ENCODE measurements at places on chromosomes 5 and 9.

GRCh38 chr9:14352503-14352902 lies 38.6 kb upstream of the NFIB start:
- no peaks in the 10 kb centered on the region for H3K36me3 ChIP-seq
- no peak overlapping the region for H3K27ac ChIP-seq
- H3K4me3 ChIP-seq: no peak overlapping the region
- no peak for DNase-seq
- peaks cover 9% of the 10 kb centered on the region for H3K4me1 ChIP-seq

DNA sequence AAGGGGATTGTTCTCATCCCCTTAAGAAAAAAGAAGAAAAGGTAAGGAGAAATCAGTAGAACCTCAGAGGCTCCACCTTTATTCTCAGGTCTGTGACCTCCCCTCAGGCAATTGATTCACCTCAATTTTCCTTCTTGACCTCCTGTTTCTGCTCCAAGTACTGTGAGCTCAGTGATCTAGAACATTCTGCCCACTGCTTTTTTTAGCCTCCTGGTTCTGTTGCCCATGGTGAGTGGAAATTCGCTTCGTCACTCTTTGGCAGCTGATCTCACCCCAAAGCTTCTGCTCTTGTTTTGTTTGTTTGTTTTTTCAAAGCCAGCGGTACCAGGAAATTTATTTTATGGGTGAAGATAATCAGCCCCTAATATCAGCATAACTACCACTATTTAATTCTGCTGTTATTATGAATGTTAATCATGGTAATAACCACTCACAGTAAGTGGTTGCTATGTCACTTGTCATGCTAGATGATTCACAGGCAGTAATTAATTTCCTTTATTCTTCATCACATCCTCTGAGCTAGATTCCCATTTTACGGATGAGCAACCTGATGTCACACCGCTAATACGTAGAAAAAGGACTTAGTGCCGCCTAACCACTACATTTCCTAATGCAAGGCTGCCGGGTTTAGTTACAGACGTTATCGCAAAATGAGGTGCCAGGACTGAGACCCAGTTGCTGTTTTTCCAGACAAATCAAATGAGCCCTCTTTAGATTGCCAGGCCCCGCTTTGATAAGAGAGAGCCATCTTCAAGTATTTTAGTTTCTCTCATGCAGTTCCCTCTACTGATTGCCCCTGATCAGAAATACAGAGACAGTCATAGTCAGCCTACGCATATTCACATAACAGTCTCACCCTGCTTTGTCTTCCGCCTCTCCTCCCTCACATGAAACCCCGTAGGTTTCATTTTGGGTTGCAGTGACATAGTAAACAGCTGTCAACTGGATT lies 78.2 kb downstream of the CYFIP2 start:
- no peak overlapping the region for H3K27ac ChIP-seq
- no peak overlapping the region for H3K4me3 ChIP-seq

GRCh38 chr5:179780362-179780761 lies 13.4 kb upstream of the LTC4S start:
- H3K27ac ChIP-seq: no peak overlapping the region
- no peak overlapping the region for H3K4me3 ChIP-seq
- peaks cover 11% of the 10 kb centered on the region for H3K4me1 ChIP-seq
- DNase-seq: no peak

GRCh38 chr5:1325870-1326531 lies 18.9 kb downstream of the CLPTM1L start:
- no peak for DNase-seq
- H3K27ac ChIP-seq: no peak overlapping the region
- H3K4me3 ChIP-seq: peak overlapping the region; percentile 26
- H3K36me3 ChIP-seq: peaks cover 65% of the 10 kb centered on the region
- H3K27me3 ChIP-seq: no peaks in the 10 kb centered on the region
- H3K4me1 ChIP-seq: no peaks in the 10 kb centered on the region

DNA sequence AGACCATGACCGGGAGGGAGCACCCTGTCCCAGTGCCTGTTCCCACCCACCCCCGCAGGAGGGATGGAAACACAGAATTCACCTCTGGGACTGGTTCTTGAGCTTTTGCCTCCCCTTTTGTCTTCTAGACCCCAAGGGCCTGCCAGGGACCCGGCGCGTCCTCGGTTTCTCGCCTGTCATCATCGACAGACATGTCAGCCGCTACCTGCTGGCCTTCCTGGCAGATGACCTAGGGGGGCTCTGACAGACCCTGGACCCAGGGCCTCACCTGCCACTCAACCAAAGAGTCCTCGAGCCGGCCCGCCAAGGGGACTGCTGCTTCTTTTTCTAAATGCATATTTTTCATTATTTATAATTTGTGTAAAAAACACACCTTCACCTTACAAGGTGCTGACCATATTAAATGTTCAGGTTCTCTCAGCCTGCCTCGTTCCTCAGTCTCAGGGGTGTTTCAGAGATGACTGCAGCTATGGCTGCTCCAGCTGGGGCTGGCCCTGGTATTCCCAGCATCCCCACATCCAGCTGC lies 16.9 kb downstream of the CARD19 start:
- H3K27me3 ChIP-seq: no peaks in the 10 kb centered on the region
- H3K27ac ChIP-seq: no peak overlapping the region

- H3K4me3 ChIP-seq: peak overlapping the region; percentile 63
- no peaks in the 10 kb centered on the region for H3K36me3 ChIP-seq
- no peaks in the 10 kb centered on the region for H3K27me3 ChIP-seq
- DNase-seq: no peak
- H3K4me1 ChIP-seq: no peaks in the 10 kb centered on the region
These were observed 397.6 kb upstream of the IRX4 start for GRCh38 chr5:2280318-2280717.

DNA sequence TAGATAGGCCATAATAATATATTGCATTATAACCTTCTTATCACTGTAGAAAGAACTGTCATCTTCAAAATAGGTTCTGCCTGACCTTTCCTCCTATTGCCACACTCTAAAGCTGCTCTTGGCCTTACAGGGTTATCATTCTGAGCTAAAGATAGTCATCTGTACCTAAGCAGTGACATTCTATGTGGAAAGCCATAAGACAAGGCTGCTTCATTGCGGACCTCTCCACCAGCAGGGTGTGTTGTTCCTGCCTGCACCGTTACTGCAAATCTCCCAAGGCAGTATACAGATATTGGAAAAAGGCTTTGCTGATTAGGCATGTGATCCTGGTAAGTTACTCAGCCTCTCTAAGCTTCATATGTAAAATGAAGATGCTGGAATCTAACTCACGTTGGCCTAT lies 8.1 kb downstream of the ZNF622 start:
- H3K27ac ChIP-seq: no peak overlapping the region
- H3K4me1 ChIP-seq: peaks cover 2% of the 10 kb centered on the region
- DNase-seq: peak; percentile 17
- H3K4me3 ChIP-seq: no peak overlapping the region
- H3K36me3 ChIP-seq: peaks cover 27% of the 10 kb centered on the region

GRCh38 chr5:33260098-33260497 lies 180.7 kb upstream of the TARS1 start:
- no peaks in the 10 kb centered on the region for H3K36me3 ChIP-seq
- no peaks in the 10 kb centered on the region for H3K4me1 ChIP-seq
- DNase-seq: no peak
- no peaks in the 10 kb centered on the region for H3K27me3 ChIP-seq

DNA sequence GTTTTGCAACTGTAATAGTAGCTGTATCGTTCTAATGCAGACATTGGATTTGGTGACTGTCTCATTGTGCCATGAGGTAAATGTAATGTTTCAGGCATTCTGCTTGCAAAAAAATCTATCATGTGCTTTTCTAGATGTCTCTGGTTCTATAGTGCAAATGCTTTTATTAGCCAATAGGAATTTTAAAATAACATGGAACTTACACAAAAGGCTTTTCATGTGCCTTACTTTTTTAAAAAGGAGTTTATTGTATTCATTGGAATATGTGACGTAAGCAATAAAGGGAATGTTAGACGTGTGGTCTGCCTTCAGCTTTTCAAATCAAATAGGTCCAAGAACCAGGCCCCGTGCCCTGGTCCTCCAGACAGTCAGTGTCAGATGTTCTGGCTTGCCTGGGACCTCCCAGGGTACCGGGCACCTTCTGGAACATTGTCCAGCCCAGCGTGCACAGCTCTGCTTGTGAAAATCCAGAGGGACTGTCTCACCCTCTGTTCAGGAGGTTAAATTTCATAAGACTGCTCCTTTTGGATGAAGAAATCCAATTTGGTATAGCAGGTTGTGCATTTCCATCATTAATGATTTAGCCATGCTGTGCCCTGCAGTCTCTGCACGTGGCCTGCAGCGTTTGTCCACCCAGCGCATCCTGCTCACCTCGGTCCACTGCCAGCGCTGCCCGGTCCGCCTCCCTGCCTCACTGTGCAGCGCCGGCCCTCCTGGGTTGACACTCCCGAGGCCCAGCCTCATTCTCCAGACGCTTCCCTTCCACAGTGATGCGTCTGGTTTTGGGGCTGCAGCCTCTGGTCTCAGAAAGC lies 6.6 kb upstream of the AHRR start:
- DNase-seq: no peak
- H3K27me3 ChIP-seq: peaks cover 8% of the 10 kb centered on the region
- H3K27ac ChIP-seq: no peak overlapping the region
- peaks cover 3% of the 10 kb centered on the region for H3K4me1 ChIP-seq
- peaks cover 43% of the 10 kb centered on the region for H3K36me3 ChIP-seq

DNA sequence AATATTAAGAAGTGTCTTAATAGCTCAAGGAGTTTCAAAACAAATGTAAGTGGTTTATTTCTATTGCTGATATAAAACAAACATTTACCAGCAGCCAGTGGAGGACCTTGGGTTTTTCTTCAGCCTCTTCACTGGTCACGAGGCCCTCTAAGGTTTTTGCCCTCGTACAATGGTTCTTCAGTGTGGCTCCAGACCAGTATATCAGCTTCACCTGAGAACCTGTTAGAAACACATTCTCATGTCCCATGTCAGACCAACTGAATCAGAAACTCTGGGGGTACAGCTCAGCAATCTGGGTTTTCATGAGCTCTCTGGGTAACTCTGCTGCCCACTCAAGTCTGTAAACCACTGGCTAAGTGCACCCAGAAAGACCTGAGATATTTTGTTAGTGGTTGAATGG lies 12.9 kb downstream of the WWC1 start:
- no peak overlapping the region for H3K27ac ChIP-seq
- H3K4me1 ChIP-seq: peaks cover 14% of the 10 kb centered on the region
- no peak overlapping the region for H3K4me3 ChIP-seq
- no peaks in the 10 kb centered on the region for H3K27me3 ChIP-seq

- no peaks in the 10 kb centered on the region for H3K27me3 ChIP-seq
- H3K4me3 ChIP-seq: no peak overlapping the region
- no peaks in the 10 kb centered on the region for H3K4me1 ChIP-seq
- no peaks in the 10 kb centered on the region for H3K36me3 ChIP-seq
- H3K27ac ChIP-seq: no peak overlapping the region
- DNase-seq: no peak
These were observed 41.7 kb downstream of the ITGA2 start for GRCh38 chr5:53030893-53031292.

DNA sequence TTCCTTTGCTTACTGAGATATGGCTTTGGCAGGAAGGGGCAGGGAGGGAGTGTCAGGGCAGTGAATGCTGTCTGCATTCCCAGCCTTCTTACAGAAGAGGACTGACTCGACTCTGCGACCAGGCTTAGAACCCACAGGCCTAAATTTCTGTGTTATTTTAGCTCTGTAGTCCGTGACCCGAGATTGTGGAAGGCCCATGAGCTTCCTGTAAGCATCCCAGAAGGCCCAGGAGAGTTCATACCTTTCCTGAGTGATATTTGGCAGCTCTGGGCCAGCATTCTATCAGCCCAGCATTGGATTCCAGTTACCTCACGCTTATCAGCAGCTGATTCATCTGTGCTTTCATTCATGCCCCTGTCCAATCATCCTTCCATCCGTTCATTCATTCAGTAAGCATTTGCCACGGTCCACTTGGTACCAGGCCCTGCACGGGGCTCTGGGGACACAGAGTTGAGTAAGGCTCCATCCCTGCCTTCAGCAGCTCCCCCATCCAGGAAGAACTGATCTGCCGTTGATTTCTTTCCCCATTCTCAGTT lies 28.2 kb upstream of the RPL26L1 start:
- H3K4me3 ChIP-seq: no peak overlapping the region
- no peaks in the 10 kb centered on the region for H3K27me3 ChIP-seq
- H3K36me3 ChIP-seq: peaks cover 20% of the 10 kb centered on the region
- H3K4me1 ChIP-seq: no peaks in the 10 kb centered on the region

DNA sequence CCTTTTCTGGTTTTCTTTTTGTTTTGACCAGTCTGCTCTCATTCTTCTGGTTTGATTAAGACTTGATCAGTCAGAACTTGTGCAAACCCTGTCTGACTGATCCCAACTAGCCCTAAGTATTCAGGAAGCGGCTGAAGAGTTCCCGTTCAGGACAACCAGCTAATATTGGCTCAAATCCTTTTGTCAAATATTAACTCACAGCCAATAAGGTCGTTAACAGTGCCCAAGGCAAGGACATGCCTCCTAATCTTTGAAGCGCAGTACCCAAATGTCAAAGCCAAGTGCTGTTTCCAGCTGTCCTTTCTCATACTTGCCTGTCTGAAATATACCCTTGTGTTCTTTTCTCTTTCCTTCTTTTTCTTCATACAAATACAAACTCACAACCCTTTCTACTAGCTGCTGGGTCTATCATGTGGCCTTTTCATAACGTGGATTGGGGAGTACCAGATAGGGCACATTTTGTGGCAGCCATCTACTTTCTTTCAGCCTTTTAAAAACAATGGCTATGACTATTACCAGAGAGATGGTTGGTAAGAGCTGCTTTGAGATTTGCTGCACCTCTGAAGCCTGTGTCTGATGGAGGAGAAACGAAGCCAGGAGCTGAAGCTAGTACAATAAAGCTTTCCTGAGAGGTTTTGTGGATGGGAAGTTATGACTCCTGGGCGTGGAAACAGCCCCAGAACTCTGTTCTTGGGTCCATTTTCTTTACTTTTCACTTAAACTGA lies 266.4 kb upstream of the ZNF608 start:
- H3K4me1 ChIP-seq: no peaks in the 10 kb centered on the region
- no peaks in the 10 kb centered on the region for H3K27me3 ChIP-seq
- H3K36me3 ChIP-seq: no peaks in the 10 kb centered on the region
- no peak overlapping the region for H3K27ac ChIP-seq
- no peak overlapping the region for H3K4me3 ChIP-seq

GRCh38 chr5:129771058-129771838 lies 23.4 kb downstream of the MINAR2 start:
- H3K4me3 ChIP-seq: no peak overlapping the region
- H3K27ac ChIP-seq: no peak overlapping the region
- no peaks in the 10 kb centered on the region for H3K36me3 ChIP-seq
- no peaks in the 10 kb centered on the region for H3K27me3 ChIP-seq
- no peaks in the 10 kb centered on the region for H3K4me1 ChIP-seq
- DNase-seq: peak; percentile 43

- no peak for DNase-seq
- no peaks in the 10 kb centered on the region for H3K36me3 ChIP-seq
- no peak overlapping the region for H3K4me3 ChIP-seq
These were observed 15.7 kb downstream of the SPATA9 start for GRCh38 chr5:95667061-95667618.

- H3K27ac ChIP-seq: no peak overlapping the region
- DNase-seq: no peak
- no peaks in the 10 kb centered on the region for H3K27me3 ChIP-seq
- peaks cover 3% of the 10 kb centered on the region for H3K4me1 ChIP-seq
These were observed 40.1 kb upstream of the KIAA1958 start for GRCh38 chr9:112446526-112446925.
